ENCODE measurements at places on chromosomes 2 and 18. TPM values are rescaled to one million over a fixed set of nuclear protein-coding genes. Genes with fewer than 3 reads are reported as not detected.

DNA sequence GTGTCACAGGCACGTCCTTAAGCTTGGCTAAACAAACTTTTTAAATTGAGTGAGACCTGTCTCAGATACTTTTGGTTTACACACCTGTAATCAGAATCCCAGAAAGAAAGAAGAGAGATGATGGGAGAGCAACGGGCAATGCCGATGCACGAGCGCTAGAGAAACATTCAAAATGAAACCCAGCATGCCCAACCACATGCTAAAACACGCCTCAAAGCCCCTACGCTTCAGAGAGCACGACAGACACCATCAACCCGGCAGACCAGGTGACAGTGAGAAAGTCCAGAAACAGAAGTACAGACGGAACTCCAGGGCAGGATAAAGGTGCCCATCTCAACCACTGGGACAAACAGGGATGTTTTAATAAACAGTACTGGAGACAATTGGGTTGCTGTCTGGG is 85.5 kb downstream of the HDAC4 start:
- no peaks in the 10 kb centered on the region for H3K4me1 ChIP-seq
- H3K27ac ChIP-seq, result no peak overlapping the region
- H3K4me3 ChIP-seq, result no peak overlapping the region
- no peak for DNase-seq
- H3K36me3 ChIP-seq, result no peaks in the 10 kb centered on the region
- no peaks in the 10 kb centered on the region for H3K27me3 ChIP-seq

The ITGA4 gene
- 176 TPM for total RNA-seq

DNA sequence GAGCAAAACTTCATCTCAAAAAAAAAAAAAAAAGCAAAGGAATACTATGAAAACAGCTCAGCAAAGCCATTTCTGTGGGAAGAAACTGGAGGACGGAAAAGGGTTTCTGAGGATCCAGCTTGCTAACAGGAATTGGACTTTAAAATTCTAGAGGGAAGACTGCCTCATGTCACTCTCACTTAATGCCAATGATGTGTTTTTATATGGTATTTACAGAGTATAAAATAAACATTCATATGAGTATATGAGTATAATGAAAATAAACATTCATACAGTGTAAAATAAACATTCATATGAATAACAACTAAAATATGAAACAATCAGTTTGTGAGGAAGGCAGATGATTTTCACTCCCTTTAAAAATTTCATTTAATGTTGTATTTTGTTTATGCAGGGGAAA is 43.9 kb downstream of the CHMP3 start:
- H3K36me3 ChIP-seq, result peaks cover 18% of the 10 kb centered on the region
- H3K27ac ChIP-seq, result no peak overlapping the region
- no peak overlapping the region for H3K4me3 ChIP-seq
- no peaks in the 10 kb centered on the region for H3K27me3 ChIP-seq

The POMC gene
- total RNA-seq, result not detected

The LIPG gene
- total RNA-seq, result not detected

- no peaks in the 10 kb centered on the region for H3K27me3 ChIP-seq
- no peak for DNase-seq
- no peak overlapping the region for H3K27ac ChIP-seq
- H3K4me1 ChIP-seq, result no peaks in the 10 kb centered on the region
- H3K4me3 ChIP-seq, result no peak overlapping the region
- H3K36me3 ChIP-seq, result no peaks in the 10 kb centered on the region
Measured at GRCh38 chr2:30694286-30695055, 112.8 kb downstream of the CAPN13 start.

The PRSS56 gene
- not detected for total RNA-seq

- no peaks in the 10 kb centered on the region for H3K27me3 ChIP-seq
- no peaks in the 10 kb centered on the region for H3K4me1 ChIP-seq
- no peak overlapping the region for H3K4me3 ChIP-seq
- H3K27ac ChIP-seq, result no peak overlapping the region
Measured at GRCh38 chr2:235598532-235599531, 105.0 kb downstream of the AGAP1 start.

The VIT gene
- not detected for total RNA-seq

All from Karpas-422 (cell line).